Effector memory CD8-positive, alpha-beta T cell (primary cell): ENCODE measurements at places on chromosomes 7 and 10.

DNA sequence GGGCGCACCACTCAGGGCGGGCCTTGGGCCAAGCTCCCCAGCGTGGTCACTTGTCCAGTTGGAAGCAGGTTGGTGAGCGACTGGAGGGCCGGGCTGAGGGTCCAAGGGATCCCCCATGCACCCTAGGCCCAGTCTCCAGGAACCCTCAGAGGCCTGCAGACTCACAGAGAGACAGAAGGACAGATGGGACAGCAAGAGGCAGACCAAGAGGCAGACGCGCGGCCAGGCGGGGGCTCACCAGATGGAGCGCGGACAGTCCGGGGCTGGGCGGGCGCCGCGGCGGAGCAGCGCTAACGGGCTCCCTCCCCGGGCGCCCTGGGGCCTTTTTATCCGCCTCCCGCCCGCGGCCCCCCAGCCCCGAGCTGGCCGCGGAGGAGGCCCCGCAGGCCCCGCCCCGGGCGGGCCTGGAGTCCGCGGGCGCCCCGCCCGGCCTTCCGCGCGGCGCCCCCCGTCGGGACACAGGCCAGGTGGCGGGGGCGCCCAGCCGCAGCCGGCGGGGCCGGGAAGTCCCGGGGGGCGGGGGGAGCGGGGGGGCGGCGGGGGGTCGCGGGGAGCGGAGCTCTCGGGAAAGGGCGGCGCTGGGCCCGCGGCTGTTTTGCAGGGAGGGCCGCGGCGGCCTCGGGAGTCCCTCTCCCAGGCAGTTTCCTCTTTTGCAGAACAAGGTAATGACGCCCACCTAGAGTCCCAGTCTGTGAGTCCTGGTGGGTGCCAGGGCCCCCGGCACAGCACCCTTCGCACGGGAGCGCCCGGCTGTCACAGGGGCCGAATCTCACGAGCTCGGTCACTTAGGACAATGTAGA, at the start of gene LOXL4:
Gene LOXL4, minus strand, starts transcription at position 301 of the 800 bp plus-strand sequence. CDS start 5,175 bp downstream, outside the sequence.
- DNase-seq = peak; percentile 12

GRCh38 chr10:21300551-21300950, 224.9 kb downstream of the SKIDA1 start:
- DNase-seq = no peak

DNA sequence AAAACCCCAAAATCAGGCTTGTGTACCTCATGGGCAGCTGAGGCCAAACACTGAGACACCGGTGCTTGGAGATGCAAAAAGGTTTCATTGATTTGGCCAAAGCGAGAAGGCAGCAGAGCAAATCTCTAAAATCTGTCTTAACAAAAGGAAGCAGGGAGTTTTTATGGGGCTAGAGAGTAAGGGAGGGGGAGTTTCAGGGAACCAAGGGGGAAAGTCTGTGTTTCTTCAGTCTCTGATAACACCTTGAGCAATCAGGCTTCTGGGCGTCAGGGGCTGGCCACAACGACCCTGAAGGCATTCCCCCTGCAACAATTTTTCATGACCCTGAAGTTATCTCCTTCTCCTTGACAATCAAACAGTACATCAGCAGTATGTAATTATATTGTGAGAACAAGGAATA, 2.7 kb upstream of the ZNF786 start:
- DNase-seq = no peak

DNA sequence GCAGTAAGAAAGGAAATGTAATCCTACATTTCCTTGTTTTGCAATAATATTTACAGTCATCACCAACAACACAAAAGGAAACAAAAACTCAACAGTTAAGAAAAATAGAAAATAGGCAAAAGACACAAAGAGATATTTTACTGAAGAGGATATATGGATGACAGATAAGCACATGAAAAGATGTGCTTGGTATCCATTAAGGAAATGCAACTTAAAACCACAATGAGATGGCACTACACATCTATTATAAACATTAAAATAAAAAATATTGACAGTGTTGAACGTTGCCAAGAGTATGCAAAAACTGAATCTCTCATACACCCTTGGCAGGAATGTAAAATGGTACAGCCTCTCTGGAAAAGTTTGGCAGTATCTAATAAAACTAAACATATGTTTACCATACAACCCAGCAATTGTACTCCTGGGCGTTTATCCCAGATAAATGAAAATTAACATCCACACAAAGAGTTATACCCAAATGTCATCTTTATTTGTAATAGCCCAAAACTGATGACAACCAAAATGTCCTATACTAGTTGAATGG, 5.4 kb downstream of the CEP41 start:
- no peak for DNase-seq

- DNase-seq = no peak
These were observed 186.4 kb downstream of the LRRC4 start for GRCh38 chr7:127844707-127845331.

- DNase-seq = no peak
These were observed 124.9 kb downstream of the OAT start for GRCh38 chr10:124293616-124294449.

DNA sequence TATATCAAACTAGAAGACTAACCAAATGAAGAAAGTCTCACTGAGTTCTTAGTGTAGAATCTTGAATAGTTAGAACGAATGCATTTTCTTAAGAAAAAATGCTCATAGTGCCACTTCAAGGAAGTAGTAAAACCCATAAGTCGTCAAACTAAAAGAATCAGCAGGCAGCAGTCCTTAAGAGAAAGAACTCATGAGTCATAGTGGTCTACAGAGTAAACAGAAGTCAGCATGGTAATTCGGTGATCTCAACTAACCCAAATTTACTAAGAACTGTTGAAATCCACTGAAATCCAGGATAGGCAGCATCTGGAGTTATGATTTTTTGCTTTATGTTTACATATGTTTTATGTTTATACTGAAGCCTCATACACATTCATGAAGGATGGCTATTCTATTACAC, 256.2 kb downstream of the LHFPL3 start:
- no peak for DNase-seq

DNA sequence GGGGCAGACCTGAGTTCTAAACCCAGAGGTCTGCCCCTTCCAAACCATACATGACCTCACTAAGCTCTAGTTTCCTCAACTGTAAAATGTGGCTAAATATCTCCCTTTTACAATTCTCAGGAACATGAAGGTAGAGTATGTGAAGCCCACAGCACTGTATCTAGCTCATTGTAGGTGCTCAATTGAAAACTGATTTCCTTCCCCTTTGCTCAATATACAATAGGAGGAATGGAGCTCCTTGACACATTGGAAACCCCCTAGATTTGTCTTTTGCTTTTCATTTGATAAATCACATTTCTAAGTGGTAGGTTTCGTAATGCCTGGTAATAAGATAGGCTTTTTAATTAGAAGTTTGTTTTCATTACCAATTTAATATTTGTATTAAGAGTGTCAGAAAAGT, 153.3 kb downstream of the ARID5B start:
- DNase-seq = no peak

DNA sequence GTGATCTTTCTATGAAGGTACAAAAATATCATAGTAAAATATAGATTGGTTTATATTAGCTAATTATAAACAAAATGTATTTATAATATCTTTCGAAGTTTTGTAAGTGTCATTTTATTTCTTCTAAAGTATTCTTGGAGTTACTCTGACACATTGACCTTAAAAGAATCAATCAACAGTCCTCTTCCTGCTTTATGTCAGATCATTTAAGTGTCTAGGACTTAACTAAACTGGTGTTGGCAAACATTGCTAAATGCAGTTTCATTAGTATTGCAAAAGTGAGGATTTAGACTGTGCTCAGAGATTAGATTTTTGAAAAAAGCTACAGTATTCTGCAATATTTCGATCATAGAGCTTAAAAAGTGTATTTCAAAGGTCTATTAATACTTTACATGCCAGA, 10.3 kb downstream of the GLCCI1 start:
- no peak for DNase-seq

GRCh38 chr7:7688956-7689355, 29.5 kb downstream of the RPA3 start:
- no peak for DNase-seq

- DNase-seq = no peak
These were observed 20.0 kb downstream of the KCP start for GRCh38 chr7:128890306-128891109.

GRCh38 chr7:99096124-99096887, 47.6 kb downstream of the SMURF1 start:
- no peak for DNase-seq

DNA sequence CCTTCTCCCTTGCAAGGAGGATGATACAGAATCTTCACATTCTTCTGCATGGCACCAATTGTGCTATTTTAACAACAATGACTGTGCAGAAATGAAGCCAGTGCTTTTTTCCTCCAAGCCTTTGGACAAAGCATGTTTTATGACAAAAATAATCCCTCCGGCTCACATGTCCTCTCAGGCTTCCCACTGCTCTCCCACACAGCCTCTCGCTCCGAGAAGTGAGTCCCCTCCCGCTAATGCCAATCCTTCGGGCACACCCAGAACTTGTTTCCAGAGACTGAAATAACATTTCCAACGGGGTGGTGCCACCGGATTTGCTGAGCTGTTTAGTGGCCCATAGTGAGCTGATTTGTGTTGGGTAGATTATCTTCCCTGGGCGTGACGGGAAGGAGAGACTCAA, 35.8 kb downstream of the RBM17 start:
- no peak for DNase-seq

DNA sequence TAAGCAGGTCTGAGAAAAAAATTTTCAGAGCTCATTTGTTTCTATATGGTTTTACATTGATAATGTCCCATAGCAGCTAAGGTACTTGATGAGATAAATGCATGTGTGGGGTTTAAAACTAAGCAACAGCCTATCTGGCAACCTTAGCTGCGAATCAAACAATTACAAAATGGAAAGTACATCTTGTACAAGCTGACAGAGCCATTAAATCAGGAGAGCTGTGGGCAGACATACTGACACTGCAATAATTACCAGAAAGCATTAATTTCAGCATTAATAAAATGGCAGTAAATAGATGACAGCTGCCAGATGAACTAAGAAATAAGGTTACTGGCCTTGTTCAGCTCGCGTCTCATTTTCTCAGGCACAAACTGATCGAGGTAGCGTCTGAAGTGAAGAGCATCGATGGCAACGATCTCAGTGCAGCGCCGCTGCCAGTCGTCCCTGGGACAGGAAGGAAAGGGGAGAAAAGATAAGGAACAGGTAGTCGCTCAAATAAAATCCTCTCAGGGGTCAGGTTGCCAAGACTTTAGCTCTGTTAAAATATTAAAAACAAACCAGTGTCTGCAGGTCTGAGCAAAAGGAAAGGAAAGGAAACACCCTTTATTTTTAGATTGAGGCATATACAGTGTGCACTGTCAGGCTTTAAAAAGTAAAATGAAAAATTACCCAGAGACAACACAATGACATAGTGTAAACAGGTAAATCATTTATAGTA, 79.7 kb upstream of the OGDHL start:
- DNase-seq = no peak
